ENCODE measurements at places on chromosomes 4 and X.

GRCh38 chr4:173498023-173498422 lies 32.0 kb downstream of the HAND2 start:
- DNase-seq = no peak

- DNase-seq = no peak
Measured at GRCh38 chr4:22458098-22458497, 57.8 kb downstream of the ADGRA3 start.

DNA sequence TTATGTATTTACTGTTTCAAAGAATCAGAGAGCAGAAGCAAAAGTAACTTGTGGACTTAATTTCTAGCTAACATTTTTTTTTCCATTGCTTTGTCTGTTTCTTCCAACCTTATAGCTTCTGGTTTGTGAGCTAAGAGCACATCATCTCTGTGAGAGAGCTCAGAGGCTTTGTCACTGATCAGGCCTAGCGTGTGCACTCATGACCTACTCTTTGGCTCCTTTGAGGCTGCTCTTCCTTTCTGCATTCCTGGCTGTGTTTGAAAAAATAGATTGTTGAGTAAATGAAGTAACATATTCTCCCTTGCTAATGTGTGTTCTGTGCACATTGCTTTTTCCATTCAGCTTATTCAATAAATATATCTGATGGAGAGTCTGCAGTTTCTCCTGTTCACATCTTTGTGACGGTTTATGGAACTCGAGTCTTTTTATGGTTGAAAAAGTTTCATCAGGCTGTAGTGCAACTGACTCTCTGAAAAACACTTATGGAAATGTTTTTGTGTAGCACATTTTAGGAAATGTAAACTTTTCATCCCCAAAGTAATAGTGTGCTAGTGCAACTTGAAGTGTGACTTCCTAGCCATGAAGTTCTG lies 133.0 kb downstream of the RAPGEF2 start:
- DNase-seq = no peak

DNA sequence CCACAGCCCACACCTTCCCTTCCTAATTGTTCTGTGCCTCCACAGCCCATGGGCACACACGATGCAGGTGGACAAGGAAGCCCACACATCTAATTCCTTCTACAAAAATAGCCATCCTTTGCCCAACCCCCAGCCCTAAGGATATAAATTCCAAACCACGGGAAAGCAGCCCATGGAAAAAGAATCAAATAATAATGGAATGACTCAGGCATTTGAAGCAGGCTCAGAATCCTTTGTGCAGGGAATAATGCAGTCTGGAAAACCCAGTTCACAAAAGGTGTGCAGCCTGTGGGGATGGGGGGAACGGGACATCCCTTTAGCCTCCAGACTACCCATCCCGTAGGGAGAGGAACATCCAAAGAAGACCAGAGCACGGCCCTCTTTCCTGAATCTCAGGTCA lies 342.3 kb upstream of the GALNT7 start:
- peak; percentile 3 for DNase-seq

- DNase-seq = peak; percentile 9
Measured at GRCh38 chrX:47683829-47684205, 24.8 kb upstream of the UXT start.

GRCh38 chr4:183448436-183448835 lies 4.0 kb downstream of the CDKN2AIP start:
- peak; percentile 68 for DNase-seq

- no peak for DNase-seq
Measured at GRCh38 chr4:8838296-8838960, 33.2 kb downstream of the HMX1 start.

GRCh38 chrX:103830848-103831247 lies 1.2 kb downstream of the RAB9B start:
- DNase-seq = no peak

- no peak for DNase-seq
Measured at GRCh38 chr4:167885071-167885470, 207.3 kb upstream of the ANXA10 start.

DNA sequence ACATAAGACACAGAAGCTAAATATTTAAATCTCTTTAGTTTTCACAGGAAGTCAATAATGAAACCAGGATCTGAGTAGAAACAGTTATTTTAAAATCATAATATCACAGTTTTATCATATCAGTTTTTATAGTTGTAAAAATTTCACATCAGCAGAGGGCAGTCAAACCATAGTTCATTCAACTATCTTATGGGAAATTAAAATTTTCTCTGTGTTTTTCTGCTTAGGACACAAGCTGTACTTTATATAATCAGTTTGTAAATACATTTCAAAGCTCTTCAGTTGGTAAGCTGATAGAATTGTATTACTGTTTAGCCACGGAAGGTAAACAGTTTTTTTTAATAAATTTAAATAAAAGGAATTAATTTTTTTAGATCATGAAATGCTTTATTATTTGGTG lies 204.8 kb upstream of the NUDT6 start:
- DNase-seq = peak; percentile 80

GRCh38 chr4:79917246-79917645 lies 155.8 kb downstream of the ANTXR2 start:
- peak; percentile 17 for DNase-seq

- peak; percentile 33 for DNase-seq
Measured at GRCh38 chrX:110123331-110123782, 120.4 kb downstream of the TMEM164 start.

GRCh38 chr4:46389301-46389775 lies 590 bp downstream of the GABRA2 start:
- peak; percentile 1 for DNase-seq

DNA sequence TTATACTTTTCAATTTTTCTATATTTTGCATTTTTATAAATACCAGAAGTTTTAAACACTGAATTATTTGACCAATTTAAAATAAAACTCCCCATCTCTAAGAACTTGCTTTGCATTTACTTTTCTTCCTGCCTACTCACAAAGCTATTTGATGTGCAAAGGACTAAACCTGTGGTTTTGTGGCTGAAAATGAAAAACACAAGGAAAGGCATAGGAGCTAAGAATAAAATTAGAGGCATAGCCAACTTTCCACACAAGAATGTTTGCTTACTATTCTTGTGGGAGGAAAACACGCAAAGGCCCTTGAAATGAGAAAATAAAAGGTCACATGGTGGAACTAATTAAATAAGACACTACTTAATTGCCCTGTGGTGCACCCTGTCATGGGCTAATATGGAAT lies 221.2 kb downstream of the KLHL13 start:
- peak; percentile 10 for DNase-seq

DNA sequence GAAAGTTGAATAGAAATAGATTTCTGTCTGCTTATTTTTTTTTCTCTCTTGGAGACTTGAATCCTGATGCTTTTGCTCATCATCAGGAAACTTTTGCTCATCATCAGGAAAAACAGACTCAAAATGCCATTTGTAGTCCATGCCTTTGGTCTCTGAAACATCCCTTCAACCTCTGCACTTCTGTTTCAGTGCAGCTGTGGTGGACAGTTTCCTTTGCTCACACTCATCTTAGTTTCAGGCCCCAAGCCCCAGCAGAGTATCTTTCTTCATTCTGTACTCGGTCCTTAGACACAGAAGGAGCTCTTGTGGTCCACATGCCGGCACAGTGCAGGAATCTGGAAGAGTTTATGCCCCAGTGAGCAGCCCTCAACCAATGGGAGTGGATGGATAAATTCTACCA lies 337.9 kb downstream of the PPP3CA start:
- no peak for DNase-seq

GRCh38 chr4:2335729-2336101 lies 73.8 kb upstream of the MXD4 start:
- no peak for DNase-seq

- peak; percentile 31 for DNase-seq
Measured at GRCh38 chrX:16239211-16239610, 71.9 kb downstream of the MAGEB17 start.

GRCh38 chr4:133424605-133425004 lies 275.5 kb downstream of the PCDH10 start:
- no peak for DNase-seq

- no peak for DNase-seq
Measured at GRCh38 chr4:10080589-10081217, 35.9 kb downstream of the WDR1 start.

GRCh38 chrX:38699696-38700095 lies 101.6 kb upstream of the MID1IP1 start:
- no peak for DNase-seq

GRCh38 chr4:87109945-87110344 lies 110.5 kb downstream of the KLHL8 start:
- no peak for DNase-seq

- peak; percentile 74 for DNase-seq
Measured at GRCh38 chrX:65601530-65602220, 65.8 kb upstream of the MSN start.

DNA sequence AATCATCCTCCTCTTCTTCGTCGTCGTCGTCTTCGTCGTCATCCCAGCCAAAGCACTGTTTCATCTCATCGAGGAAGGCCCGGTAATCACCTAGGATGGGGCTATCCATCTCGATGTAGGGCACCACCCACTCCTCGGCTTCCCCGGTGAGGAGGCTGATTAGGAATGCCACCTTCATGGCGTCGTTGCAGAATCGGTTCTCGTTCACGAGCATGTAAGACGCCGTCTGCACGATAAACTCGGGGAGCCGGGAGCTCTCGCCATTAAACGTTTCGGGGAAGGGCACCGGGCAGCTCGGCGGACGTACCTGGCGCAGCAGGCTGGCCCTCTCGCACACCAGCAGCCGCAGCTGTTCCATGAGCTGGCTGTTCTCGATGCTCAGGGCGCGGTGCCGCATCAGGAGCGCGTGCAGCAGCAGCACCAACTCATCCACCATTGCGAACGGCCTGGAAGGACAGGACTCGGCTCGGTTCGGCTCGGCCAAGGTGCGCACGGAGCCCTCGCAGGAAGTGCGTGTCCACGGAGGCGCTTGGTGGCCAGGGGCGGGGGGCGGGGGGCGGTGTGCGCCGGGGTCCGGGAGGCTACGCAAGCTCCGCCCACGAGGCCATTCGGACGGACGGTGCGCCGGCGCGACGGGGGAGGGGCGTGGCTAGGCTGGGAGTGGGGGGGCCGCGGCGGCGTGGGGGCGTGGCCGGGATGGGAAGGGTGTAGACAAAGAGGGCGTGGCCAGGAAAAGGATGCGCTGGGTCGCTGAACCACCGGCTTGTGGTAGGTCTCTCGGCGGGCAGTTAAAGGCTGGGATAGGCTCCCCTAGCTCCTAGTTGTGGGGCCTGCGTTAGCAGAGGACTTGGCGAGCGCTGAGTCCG lies at the start of gene LDOC1:
Gene LDOC1 (minus strand): TSS at position 544 of the 866 bp plus-strand sequence. CDS start 108 bp downstream, at position 436.
- DNase-seq = peak; percentile 88

GRCh38 chr4:142595222-142595871 lies 250.8 kb downstream of the INPP4B start:
- no peak for DNase-seq

GRCh38 chr4:1047976-1048772 lies 36.7 kb downstream of the FGFRL1 start:
- DNase-seq = no peak

- DNase-seq = no peak
Measured at GRCh38 chr4:107647591-107647990, 72.4 kb downstream of the PAPSS1 start.

GRCh38 chr4:165331823-165332222 lies 4.4 kb downstream of the MSMO1 start:
- no peak for DNase-seq

GRCh38 chr4:54837576-54838140 lies 179.9 kb downstream of the KIT start:
- DNase-seq = peak; percentile 62

GRCh38 chr4:139189417-139189749 lies 12.4 kb upstream of the ELF2 start:
- no peak for DNase-seq

GRCh38 chr4:114907568-114907967 lies 205.9 kb downstream of the NDST4 start:
- DNase-seq = no peak

DNA sequence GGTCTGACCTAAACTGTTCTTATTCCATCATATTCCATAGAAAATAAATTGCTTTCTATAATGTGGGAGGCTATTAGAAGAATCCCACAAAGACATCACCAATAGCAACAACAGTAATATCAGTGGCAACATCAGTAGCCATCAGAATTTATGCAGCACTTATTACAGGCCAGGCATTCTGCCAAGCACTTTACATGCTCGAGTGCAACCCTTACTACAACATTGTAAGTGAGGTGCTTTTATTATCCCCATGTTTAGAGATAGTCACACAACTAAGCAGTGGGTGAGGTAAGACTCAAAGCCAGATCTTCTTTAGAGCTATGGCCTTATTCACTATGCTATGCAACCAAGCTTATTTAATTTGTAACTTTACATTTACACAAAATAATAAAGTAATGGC lies 317.1 kb upstream of the BMP3 start:
- peak; percentile 13 for DNase-seq

- peak; percentile 47 for DNase-seq
Measured at GRCh38 chrX:10714531-10714930, 94.1 kb upstream of the MID1 start.

DNA sequence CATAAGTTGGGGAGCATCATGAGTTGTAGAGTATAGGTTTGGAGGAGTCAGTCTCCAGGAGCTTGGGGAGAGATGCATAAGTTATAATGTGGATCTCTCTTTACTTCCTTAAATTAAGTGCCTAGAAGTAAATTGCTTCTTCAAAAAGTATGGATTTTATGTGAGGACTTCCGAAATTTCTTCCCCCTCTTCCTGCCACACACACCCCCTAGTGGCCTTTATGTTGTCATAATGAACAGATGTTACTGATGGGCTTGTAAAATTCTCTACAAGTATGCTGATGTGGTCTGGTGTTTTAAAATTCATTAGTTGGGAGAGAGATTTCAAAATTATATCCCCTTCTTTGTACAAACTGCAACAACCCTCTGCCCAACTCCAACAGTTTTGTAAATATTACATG lies 2.3 kb upstream of the METTL14 start:
- peak; percentile 70 for DNase-seq

GRCh38 chr4:788636-789297 lies 37.2 kb downstream of the CPLX1 start:
- DNase-seq = no peak

DNA sequence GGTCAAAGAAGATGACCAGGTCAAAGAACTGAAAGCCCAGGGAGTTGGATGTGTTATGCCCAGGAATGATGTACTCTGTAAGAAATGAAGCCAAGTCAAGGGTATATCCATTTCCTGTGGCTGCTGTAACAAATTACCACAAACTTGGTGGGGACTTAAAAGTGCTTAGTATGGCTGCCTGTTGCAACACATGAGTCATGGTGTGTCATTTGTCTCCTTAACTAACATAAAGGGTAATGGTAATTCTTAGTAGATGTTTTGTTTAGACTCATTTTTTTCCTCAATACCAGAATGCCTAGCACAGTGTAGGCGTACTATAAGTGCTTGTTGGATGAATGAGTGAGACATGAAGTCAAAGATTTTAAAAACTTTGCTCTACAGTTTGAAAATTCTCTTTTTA lies 45.7 kb downstream of the SYTL5 start:
- peak; percentile 67 for DNase-seq

DNA sequence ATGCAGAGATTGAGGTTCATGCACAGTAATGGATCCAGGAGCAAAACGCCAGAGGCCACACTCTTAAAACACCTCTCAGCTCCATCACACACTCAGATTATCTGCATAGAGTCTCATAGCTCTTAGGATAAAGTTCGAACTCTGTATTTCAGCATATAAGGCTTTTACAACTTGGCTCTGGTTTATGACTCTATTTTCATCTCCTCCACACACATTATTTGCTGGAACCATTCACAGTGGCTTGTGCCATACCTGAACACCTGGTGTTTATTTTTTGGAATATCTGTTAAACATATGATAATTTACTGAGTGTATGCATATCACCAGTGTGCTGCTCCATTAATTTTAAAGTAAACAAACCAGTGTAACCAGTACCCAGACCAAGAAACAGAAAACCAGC lies 27.2 kb downstream of the RASL11B start:
- DNase-seq = no peak

- peak; percentile 41 for DNase-seq
Measured at GRCh38 chr4:170884969-170885570, 795.3 kb upstream of the AADAT start.

Data from adipocyte (in vitro differentiated cells).